ENCODE measurements at places on chromosomes 6 and 20. TPM values are rescaled to one million over a fixed set of nuclear protein-coding genes. Genes with fewer than 3 reads are reported as not detected.
A peak's percentile ranks its signal among the peaks of the same experiment; 100 is the strongest.

DNA sequence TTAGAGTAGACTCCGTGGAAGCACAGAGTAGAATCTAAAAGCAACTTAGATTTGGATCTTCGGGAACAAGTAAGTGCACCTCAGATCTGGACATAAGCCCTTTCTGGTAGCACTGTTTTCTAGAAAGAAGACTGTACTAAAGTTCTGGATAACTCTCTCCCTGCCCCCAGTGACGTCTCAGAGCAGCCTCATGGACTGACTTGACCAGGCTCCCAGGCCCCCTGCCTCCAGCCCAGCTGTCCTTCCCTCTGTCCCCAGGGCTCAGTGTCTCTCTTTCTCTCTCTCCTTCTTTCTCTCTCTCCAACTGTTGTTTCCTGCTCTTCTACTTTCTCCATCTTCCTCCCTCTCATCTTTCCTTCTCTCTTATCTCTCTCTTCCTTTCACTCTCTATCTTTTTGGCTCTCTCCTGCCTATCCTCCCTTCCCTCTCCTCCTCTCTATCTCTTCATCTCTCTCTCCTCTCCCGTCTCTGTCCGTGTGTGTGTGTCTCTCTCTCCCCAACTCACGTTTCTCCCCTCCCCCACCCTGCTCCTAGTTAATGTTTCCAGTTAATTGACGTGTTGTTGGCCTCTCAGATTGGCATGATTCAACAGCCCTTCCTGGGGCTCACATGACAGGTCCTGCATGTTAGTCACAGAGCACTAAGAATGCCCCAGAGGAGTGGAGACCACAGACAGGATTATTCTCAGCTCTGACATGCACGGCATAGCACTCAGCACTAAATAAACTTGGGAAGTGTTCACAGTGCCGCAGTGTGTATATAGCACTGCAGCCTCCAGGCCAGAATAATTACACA lies 180.4 kb upstream of the FOXQ1 start:
- peaks cover 4% of the 10 kb centered on the region for H3K4me1 ChIP-seq
- H3K27me3 ChIP-seq = peaks cover 6% of the 10 kb centered on the region
- no peak overlapping the region for H3K4me3 ChIP-seq
- DNase-seq = no peak
- no peak overlapping the region for H3K27ac ChIP-seq

TRIM31 gene
- total RNA-seq = not detected

- peaks cover 22% of the 10 kb centered on the region for H3K4me1 ChIP-seq
- peaks cover 2% of the 10 kb centered on the region for H3K36me3 ChIP-seq
- no peak for DNase-seq
- H3K4me3 ChIP-seq = no peak overlapping the region
- peak overlapping the region; percentile 86 for H3K27ac ChIP-seq
These were observed 164.9 kb downstream of the EYA2 start for GRCh38 chr20:47059536-47059935.

GRCh38 chr20:24994470-24995368 lies 2.2 kb upstream of the APMAP start:
- peaks cover 46% of the 10 kb centered on the region for H3K4me1 ChIP-seq
- DNase-seq = peak; percentile 87
- H3K36me3 ChIP-seq = no peaks in the 10 kb centered on the region
- peaks cover 22% of the 10 kb centered on the region for H3K27me3 ChIP-seq

- no peak overlapping the region for H3K4me3 ChIP-seq
- H3K4me1 ChIP-seq = no peaks in the 10 kb centered on the region
- H3K27ac ChIP-seq = no peak overlapping the region
- H3K36me3 ChIP-seq = no peaks in the 10 kb centered on the region
These were observed 83.3 kb downstream of the DCDC2 start for GRCh38 chr6:24274441-24275083.

GRCh38 chr6:25042984-25043725 lies 107.4 kb upstream of the RIPOR2 start:
- no peak overlapping the region for H3K27ac ChIP-seq
- no peaks in the 10 kb centered on the region for H3K27me3 ChIP-seq
- H3K4me3 ChIP-seq = no peak overlapping the region
- DNase-seq = no peak

Measured in neural crest cell (in vitro differentiated cells).